ENCODE measurements at places on chromosomes 6 and 20.

- DNase-seq, result no peak
Measured at GRCh38 chr6:155079985-155080452, 84.9 kb downstream of the TIAM2 start.

GRCh38 chr20:10264166-10264558 lies 45.5 kb downstream of the SNAP25 start:
- DNase-seq, result no peak

DNA sequence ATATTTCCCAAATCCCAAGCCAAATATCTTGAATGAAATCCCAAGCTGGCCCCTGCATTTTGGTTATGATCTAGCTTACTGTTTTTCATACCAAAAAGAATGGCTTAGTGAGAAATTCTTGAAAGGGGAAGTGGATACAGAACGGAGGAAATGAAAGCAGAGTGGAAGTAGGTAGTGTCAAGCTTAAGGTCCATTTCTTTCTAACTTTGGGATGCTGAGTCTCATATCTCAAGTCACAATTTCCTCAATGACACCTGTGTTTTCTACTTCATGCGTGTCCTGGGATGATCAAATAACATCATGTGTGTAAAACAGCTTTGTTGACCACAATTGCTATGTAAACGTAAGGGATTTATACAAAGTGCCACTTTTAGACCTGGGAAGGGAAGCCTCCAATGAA lies 238.8 kb upstream of the SLC35B3 start:
- DNase-seq, result no peak

- no peak for DNase-seq
Measured at GRCh38 chr20:53191957-53192356, 219.8 kb downstream of the TSHZ2 start.

DNA sequence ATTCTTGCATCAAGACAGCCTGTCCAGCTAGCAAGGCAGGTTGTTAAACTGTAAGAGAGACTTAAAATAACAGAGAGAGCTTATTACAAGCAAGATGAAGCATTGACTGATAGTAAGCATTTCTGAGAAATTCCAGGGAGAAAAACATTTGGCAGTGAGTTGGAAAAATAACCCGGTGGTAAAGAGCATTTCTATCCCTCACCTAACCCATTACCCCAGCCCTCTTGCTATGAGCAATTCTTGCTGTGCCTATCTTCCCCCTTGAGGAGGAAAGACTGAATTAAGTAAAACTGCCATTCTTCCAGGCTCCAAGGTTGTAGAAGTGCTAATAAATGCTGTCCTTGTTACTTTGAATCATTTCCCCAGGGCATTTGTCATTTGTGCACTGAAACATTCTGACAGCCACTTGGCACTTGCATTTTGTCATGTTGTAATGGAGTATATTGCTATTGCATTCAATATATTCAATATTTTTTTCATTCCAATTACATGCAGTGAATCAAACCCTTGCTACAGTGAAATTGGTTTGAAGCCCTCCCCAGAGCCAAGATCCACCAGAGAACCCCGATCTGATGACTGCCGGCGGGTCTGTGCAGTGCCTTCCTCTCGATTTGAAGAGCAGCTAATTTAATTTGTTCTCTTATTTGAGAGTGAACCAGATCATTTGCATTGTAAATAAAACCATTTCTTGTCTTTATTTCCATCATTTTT lies 291.1 kb downstream of the HIVEP2 start:
- no peak for DNase-seq

DNA sequence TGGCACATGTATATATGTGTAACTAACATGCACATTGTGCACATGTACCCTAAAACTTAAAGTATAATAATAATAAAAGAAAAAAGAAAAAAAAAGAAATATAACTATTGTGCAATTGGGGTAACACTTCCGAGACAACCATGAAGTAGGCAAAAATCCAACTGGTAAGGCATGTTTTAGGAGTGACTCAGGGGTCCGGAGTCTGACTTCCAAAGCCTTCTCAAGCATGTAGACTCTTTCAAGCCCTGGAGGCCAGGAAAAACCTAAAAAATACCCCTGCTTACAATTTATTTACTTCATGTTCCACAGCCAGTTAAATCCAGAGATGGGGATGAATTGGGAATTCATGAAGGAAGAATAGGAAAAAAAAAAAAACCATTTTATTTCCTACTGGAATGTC lies 161.3 kb upstream of the PHACTR1 start:
- DNase-seq, result no peak

- no peak for DNase-seq
Measured at GRCh38 chr6:136401749-136402148, 112.1 kb upstream of the BCLAF1 start.
